ENCODE measurements at places on chromosomes 1 and 21.

GRCh38 chr1:201252944-201253371, 30.3 kb upstream of the PKP1 start:
- no peak for DNase-seq

- DNase-seq: no peak
These were observed 38.6 kb downstream of the DENND1B start for GRCh38 chr1:197736685-197737084.

- no peak for DNase-seq
These were observed 484.8 kb downstream of the PTPRC start for GRCh38 chr1:199123615-199124014.

- DNase-seq: no peak
These were observed 61.4 kb downstream of the EIF2B3 start for GRCh38 chr1:44924835-44925464.

GRCh38 chr1:3132660-3133059, 63.7 kb downstream of the PRDM16 start:
- DNase-seq: no peak

DNA sequence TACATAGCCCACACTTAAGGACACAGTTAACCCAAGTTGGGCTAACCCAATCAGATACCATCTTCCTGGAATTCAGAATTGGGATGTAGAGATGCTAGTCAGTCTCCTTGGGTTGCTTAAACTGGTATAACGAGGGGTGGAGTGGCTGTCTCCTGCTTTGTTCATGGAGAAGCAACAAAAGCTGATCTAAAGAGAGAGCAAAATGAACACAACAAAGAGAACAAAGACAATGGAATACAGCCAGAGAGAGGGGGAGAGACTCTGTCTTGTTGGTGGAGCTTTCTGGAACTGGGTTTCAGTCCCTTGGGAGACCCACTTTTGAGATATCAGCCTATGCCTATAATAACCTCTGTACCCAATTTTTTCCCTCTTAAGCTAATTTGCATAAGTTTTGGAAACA, 138.1 kb downstream of the ATG4C start:
- DNase-seq: no peak

GRCh38 chr1:24385160-24385940, 28.2 kb downstream of the STPG1 start:
- peak; percentile 8 for DNase-seq

DNA sequence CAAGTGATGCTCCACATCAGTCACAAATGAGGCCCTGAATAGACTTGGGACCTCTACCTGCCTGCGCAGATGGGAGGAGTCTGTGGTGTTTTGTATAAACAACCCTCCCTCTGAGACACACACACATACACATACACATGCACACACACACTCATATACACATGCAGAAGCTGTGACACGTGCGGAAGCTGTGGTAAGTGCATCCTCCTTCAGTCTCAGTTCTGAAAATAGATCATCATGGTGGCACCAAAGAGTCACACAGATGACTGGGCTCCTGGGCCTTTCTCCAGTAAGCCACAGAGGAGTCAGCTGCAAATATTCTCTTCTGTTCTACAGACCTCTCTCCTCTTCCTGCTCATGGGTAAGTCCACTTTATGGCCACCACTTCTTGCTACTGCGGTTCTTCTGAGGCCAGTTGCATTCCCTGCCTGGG, at the start of gene LY9:
Gene LY9, plus strand, starts transcription at position 224 of the 433 bp plus-strand sequence. Its CDS starts 14 bp downstream, at position 238.
- no peak for DNase-seq

- DNase-seq: no peak
These were observed 4.2 kb upstream of the COL6A1 start for GRCh38 chr21:45977396-45977795.

DNA sequence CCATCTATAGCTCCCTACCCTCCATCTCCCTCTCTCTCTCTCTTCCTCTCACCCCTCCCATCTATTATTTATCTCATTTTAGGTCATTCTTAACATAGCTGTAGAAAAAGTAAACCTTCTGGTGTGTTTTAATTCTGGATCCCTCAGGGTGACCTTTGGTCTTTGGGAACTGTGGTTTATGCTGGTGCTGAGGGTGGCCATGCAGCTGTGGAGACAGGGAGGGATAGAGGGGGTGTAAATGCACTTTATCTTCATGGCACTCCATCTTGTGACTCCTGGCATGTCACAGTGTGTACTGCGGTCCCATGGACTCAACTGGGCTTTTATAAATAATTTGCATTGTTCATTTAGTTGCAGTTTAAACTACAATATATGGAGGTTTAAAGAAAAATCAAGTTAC, 50.2 kb upstream of the RUNX1 start:
- no peak for DNase-seq

- DNase-seq: no peak
These were observed 4.6 kb downstream of the CTPS1 start for GRCh38 chr1:40984066-40984465.

DNA sequence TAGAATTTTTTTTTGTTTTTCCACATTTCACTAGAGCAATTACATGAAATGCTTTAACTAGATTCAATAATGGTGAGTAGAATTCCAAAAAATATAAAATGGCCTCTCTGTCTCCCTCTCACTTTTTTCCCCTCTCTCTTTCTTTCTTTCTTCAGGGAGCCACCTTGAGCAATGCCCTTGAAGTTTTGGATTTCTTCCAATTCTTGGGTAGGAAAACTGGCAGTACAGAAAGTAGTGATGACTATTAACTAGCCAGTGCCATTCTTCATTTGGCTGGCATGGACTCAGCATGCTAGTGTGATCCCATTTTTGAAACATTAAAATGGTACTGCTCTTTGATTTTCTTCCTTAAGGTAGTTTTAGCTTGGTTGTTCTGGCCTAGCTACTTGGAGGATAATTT, 4.5 kb upstream of the FNBP1L start:
- no peak for DNase-seq

DNA sequence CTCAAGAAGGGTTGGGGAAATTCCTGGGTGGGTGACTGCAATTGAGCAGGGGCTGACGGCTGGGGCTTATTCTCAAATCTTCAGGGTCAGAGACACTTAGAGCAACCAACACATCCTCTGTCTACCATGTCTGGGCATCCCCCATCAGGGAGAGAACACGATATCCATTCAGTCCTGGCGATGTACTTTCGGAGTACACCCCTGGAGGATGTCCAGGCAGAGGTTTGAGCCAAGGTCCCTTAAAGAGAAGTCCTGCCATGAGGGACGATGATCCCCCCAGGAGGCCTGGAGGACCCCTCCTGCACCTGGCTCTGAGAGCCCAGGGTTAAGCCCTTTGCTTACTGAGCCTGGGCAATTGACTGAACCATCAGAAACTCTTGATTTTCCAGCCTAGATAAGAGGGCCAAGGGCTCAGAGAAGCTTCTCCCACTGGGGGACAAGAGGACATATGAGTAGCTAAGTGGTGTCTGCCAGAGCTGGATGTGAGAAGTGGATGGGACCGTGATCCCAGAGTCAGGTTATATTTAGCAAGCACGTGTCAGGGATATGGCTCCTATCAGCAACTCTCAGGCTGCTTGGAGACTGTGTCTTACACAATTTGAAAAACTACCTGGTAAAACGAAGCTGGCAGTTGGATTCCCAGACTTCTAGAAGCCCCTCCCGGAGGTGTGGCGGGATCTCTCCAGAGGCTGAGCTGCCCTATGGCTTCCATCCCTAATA, 253.3 kb upstream of the VAMP3 start:
- DNase-seq: no peak

DNA sequence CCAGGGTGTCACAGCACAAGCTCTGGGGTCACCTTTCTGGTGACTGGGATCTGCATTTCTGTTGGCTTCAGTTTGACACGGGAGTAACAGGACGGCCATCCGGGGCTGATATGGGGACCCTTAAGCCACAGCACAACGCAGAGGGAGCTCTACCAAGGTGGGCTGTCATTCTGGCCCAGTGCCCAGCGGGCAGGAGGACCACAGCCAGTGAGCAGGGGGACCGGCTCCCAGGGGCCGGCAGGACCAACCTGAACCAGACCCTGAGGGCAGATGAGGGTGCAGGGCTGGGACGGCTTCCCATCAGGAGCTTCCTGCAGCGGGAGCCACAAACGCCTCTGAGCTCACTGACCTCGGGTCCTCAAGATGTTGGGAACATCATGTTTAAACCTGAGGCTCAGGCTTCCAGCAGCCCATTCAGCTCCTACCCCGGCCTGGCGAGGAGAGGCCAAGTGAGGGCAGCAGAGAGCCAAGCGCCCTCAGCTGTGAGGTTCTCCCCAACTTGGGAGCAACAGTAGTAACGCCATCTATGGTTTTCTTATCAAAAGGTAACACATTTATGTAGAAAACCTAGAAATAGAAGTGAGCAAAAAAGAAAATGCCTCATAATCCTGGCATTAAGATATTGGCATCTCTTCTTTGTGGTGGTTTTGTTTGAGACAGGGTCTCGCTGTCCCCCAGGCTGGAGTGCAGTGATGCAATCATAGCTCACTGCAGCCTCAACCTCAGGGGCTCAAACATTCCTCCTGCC, 26.8 kb downstream of the TMEM201 start:
- DNase-seq: peak; percentile 29

DNA sequence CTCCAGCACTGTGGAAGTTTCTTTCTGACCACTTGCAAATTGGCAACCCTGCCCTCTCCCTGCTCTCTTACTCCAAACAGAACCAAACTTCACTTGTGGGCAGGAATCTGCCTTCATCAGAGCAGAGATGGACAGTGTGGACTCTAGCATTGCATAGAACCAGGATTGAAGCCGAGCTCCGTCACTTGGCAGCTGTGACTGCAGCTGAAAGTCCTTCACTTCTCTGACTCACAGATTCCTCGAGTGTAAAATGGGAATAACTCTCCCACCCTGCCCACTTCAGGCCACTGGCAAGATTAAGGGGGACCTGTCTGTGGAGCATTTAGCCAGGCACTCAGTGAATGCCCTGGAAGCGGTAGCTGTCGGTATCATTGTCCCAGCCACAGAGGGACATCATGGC, 75.7 kb upstream of the ZBTB40 start:
- no peak for DNase-seq

Measured in activated naive CD4-positive, alpha-beta T cell (primary cell).